ENCODE measurements at places on chromosomes 2 and 18. TPM values are rescaled to one million over a fixed set of nuclear protein-coding genes. Genes with fewer than 3 reads are reported as not detected.

Gene DCAF17
- 19.2 TPM for total RNA-seq

- DNase-seq, result no peak
- no peak overlapping the region for H3K27ac ChIP-seq
- H3K4me3 ChIP-seq, result peak overlapping the region; percentile 77
- peaks cover 15% of the 10 kb centered on the region for H3K4me1 ChIP-seq
- peaks cover 70% of the 10 kb centered on the region for H3K27me3 ChIP-seq
Observed at GRCh38 chr2:197805715-197806633, 1.6 kb downstream of the PLCL1 start.

Gene DYNC2LI1
- total RNA-seq, result 16.7 TPM

Gene NXPH2
- total RNA-seq, result not detected

DNA sequence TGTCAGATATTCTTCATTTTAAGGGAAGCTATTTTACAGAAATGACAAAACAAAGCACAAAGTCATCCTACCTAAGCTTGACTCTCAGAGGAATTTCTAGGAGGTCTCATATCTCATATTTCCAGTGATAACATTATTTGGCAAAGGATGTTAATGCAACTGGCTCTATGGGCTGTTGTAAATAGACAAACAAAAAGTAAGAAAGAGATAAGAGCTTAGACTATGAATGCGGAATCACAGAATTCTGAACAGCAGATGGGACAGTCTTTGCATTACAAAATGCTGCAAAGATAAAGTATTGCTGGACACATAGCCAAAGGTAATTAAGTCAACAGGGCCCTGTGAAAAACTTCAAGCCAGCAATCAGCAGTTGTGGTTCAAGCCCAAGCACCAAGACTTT, 23.9 kb downstream of the PIAS2 start:
- H3K4me3 ChIP-seq, result no peak overlapping the region
- DNase-seq, result no peak
- H3K4me1 ChIP-seq, result peaks cover 2% of the 10 kb centered on the region
- H3K36me3 ChIP-seq, result peaks cover 28% of the 10 kb centered on the region

Gene CAPN13
- not detected for total RNA-seq

GRCh38 chr2:47724221-47724981, 58.5 kb upstream of the MSH6 start:
- H3K4me1 ChIP-seq, result no peaks in the 10 kb centered on the region
- no peak overlapping the region for H3K4me3 ChIP-seq

DNA sequence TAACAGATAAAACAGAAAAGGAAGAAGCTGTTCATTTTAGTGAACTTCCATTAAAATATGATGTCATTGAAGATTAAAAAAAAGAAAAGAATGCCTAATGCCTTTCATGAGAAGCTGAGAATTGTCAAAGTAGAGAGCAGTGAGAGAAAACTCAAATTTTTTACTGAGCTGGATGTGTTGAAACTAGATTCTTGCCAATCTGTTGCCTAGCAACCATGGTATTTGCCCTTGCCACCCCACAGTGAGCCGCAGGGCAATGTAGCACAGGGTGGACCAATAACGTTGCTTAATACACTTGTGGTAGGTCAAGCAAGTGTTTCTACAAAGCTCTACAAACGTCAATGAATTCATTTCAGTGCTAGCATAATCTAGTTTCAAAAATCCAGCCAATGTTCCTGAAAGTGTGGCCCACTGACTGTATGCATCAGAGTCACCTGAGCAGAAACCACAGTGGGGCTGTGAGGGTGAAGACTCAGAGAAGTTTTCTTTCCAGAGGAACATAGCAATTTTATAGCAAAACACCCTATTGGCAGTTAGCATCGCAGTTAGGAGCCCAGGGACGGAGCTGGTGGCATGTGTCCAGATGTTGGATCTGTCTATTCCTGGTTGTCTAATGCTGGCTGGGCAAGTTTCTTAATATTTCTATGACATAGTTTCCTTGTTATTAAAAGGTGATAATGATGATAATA, 132.2 kb downstream of the DOCK10 start:
- H3K27ac ChIP-seq, result peak overlapping the region; percentile 98
- H3K36me3 ChIP-seq, result no peaks in the 10 kb centered on the region
- peak; percentile 94 for DNase-seq
- peaks cover 40% of the 10 kb centered on the region for H3K4me1 ChIP-seq
- H3K27me3 ChIP-seq, result no peaks in the 10 kb centered on the region

DNA sequence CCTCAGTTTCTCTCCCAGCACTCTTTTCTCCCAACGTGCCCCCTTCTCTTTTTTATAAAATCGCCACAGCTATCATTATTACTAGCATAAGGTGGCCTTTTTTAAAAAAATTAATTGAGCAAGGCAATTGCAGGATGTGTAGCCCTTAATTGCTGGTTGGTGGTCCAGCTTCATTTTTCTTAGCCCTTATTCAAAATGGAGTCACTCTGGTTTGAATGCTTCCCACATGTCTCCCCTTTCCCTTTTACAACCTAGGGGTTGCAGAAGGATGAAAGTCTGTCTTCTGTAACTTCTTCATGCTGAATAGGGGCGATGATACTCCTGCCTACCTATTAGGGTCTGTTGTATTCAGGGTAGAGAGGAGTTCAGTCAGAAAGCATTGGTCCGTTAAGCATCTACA, 36.6 kb upstream of the PROKR1 start:
- H3K36me3 ChIP-seq, result peaks cover 2% of the 10 kb centered on the region
- H3K27me3 ChIP-seq, result peaks cover 14% of the 10 kb centered on the region
- no peak for DNase-seq

- H3K27ac ChIP-seq, result no peak overlapping the region
- H3K4me1 ChIP-seq, result no peaks in the 10 kb centered on the region
- H3K27me3 ChIP-seq, result no peaks in the 10 kb centered on the region
- H3K36me3 ChIP-seq, result no peaks in the 10 kb centered on the region
Observed at GRCh38 chr18:51953521-51953920, 386.5 kb upstream of the DCC start.

GRCh38 chr2:16155366-16155765, 215.0 kb downstream of the MYCN start:
- no peaks in the 10 kb centered on the region for H3K4me1 ChIP-seq

- DNase-seq, result no peak
- H3K27ac ChIP-seq, result no peak overlapping the region
- H3K4me3 ChIP-seq, result no peak overlapping the region
- H3K36me3 ChIP-seq, result no peaks in the 10 kb centered on the region
Observed at GRCh38 chr2:195009202-195009601, 647.8 kb upstream of the SLC39A10 start.

Gene FBXO48
- 0.81 TPM for total RNA-seq

DNA sequence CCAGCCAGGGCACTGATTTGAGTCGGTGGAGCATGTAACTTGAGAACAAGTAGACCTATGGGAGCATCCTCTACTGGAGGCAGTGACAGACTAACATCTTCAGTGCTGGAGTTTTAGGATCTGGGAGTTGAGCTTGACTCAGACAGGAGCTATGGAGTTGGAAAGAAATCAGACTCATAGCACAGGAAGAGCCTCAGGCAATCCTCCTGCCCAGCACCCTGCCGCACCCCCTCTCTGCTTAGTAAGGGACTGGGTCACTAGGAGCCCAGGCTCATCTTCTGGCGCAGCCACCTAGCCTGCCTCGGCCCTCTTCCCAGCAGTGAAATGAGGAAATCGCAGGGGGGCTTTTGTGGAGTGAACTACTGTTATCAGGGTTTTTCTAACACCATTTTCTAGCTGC, 3.6 kb downstream of the ARID5A start:
- peak overlapping the region; percentile 74 for H3K27ac ChIP-seq
- DNase-seq, result no peak
- H3K36me3 ChIP-seq, result peaks cover 17% of the 10 kb centered on the region
- H3K27me3 ChIP-seq, result no peaks in the 10 kb centered on the region

- H3K36me3 ChIP-seq, result peaks cover 20% of the 10 kb centered on the region
- H3K4me1 ChIP-seq, result peaks cover 12% of the 10 kb centered on the region
- no peak overlapping the region for H3K4me3 ChIP-seq
- H3K27ac ChIP-seq, result no peak overlapping the region
- DNase-seq, result no peak
- no peaks in the 10 kb centered on the region for H3K27me3 ChIP-seq
Observed at GRCh38 chr2:69210385-69210784, 176.6 kb downstream of the GFPT1 start.

Gene LDLRAD4
- total RNA-seq, result 20.4 TPM

GRCh38 chr2:96344011-96344410, 8.4 kb downstream of the NCAPH start:
- H3K4me1 ChIP-seq, result peaks cover 5% of the 10 kb centered on the region
- H3K27me3 ChIP-seq, result no peaks in the 10 kb centered on the region
- H3K4me3 ChIP-seq, result no peak overlapping the region
- DNase-seq, result no peak
- peaks cover 7% of the 10 kb centered on the region for H3K36me3 ChIP-seq
- H3K27ac ChIP-seq, result no peak overlapping the region

Gene ABCB11
- not detected for total RNA-seq

DNA sequence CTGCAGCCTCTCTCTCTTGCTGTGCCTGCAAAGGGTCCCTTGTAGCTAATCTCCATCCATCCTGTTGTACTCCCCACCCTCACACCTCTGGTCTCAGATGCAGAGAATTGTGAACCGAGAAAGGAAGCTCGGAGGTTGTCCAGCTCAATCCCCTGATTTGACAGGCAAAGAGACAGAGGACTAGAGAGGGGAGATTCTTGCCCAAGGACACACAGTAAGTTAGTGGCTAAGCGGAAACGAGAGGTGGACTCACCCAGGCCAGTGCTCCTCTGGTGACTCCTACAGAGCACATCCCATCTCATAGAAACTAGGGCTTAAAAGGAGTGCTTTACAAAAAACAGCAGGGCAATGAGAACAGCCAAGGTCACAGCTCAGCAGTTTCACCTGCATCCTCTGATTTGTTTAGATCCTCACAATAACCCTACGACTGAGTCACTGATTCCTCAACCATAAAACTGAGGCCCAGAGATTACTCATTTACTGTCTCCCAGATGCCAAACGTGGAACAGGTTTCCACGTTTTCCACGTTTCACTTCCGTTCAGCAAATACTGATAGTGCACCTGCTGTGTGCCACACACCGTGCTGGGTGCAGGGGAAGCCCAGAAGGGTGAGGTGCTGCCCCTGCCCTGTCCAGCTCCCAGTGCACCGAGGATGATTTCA, 22.1 kb downstream of the EHD3 start:
- H3K27me3 ChIP-seq, result no peaks in the 10 kb centered on the region
- peaks cover 5% of the 10 kb centered on the region for H3K4me1 ChIP-seq
- peaks cover 21% of the 10 kb centered on the region for H3K36me3 ChIP-seq
- H3K27ac ChIP-seq, result no peak overlapping the region
- no peak overlapping the region for H3K4me3 ChIP-seq

- no peak overlapping the region for H3K4me3 ChIP-seq
- H3K36me3 ChIP-seq, result peaks cover 6% of the 10 kb centered on the region
- peak overlapping the region; percentile 93 for H3K27ac ChIP-seq
- no peaks in the 10 kb centered on the region for H3K27me3 ChIP-seq
- DNase-seq, result no peak
Observed at GRCh38 chr2:237896507-237896892, 37.1 kb downstream of the RAMP1 start.

DNA sequence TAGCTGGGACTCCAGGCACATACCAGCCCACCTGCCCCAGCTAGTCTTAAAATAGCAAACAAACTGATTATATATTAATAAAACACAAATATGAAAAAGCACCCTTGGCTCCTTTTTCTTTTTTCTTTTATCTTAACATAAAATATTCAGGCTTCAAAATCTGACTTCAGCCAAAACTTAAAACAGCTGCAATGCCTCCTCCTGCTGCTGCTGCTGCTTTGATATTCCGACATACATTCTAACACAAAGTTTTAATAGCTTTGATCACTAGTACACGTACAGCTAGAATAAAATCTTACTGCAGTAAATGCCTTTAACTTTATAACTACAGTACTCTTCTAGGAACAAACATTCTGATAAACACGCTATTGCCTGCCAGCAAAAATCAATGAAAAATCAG, 71.4 kb upstream of the RNU4ATAC start:
- H3K36me3 ChIP-seq, result peaks cover 38% of the 10 kb centered on the region
- no peaks in the 10 kb centered on the region for H3K27me3 ChIP-seq
- peaks cover 9% of the 10 kb centered on the region for H3K4me1 ChIP-seq
- no peak for DNase-seq
- no peak overlapping the region for H3K4me3 ChIP-seq
- H3K27ac ChIP-seq, result no peak overlapping the region

DNA sequence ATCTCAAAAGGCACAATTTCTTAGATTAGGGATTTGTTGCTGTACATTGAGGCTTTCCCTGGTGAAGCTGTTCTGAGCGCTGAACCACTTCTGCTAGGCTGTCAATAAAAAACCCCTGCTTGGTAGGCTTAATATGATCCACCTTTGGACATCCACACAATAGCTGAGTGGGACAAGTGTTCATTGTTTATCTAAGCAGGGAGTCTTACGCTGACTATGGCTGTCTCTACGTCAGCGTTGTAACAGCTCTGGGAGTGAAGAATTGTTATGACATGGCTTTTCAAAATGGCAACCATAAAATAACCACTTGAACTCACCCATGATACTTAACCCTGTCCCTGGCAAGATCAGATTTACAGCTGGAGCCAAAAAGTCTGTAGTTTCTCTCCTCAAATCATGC, 111.5 kb upstream of the SULT1C3 start:
- no peak overlapping the region for H3K27ac ChIP-seq
- H3K36me3 ChIP-seq, result no peaks in the 10 kb centered on the region
- DNase-seq, result no peak
- H3K27me3 ChIP-seq, result peaks cover 40% of the 10 kb centered on the region
- H3K4me1 ChIP-seq, result no peaks in the 10 kb centered on the region

DNA sequence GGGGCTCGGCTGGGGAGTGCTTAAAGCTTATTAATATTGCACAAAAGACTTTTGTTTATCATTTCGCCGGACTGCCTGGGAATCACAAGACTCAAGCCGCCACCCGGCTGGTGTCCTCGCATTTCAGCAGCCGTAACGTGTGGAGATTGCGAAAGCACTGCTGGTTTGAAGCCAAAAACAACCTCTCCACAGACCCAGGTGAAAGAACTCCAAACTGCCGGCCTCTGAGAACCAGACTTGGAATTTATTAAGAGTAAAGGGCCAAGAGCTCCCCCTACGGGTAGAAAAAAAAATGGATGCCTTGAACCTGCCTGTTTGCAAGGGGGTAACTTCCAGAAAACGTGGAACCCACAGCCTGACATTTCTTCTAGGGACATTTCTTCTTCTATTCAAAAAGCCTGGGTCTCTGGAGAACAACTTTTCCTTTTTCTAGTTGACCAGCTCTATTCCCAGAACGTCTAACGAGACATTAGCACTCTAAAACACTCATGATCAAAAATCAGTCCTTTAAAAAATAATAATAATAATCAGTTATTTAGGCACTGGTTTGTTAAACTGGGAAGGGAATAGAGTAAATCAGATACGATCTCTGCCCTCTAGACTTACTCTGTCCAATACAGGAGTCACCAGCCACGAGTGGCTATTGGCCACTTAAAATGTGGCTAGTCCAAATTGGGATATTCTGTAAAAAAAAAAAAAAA, 216.3 kb downstream of the C1D start:
- H3K27ac ChIP-seq, result peak overlapping the region; percentile 76
- H3K27me3 ChIP-seq, result no peaks in the 10 kb centered on the region
- peak; percentile 90 for DNase-seq
- peak overlapping the region; percentile 67 for H3K4me3 ChIP-seq

Gene ANO7
- 1.3 TPM for total RNA-seq
